ENCODE measurements at places on chromosomes 11 and 22. TPM values are rescaled to one million over a fixed set of nuclear protein-coding genes. Genes with fewer than 3 reads are reported as not detected.

Gene MED15
- 61.3 TPM for total RNA-seq

Gene HTATIP2
- total RNA-seq: 49.4 TPM

Gene OLFML1
- total RNA-seq: not detected

Gene WT1
- not detected for total RNA-seq

Gene LAYN
- total RNA-seq: 20.9 TPM

Gene TMEM218
- 14.4 TPM for total RNA-seq

Gene SULT4A1
- 0.98 TPM for total RNA-seq
